ENCODE measurements at places on chromosomes 2 and 18. TPM values are rescaled to one million over a fixed set of nuclear protein-coding genes. Genes with fewer than 3 reads are reported as not detected.

- H3K27me3 ChIP-seq = no peaks in the 10 kb centered on the region
- DNase-seq = no peak
- H3K4me3 ChIP-seq = no peak overlapping the region
- no peaks in the 10 kb centered on the region for H3K4me1 ChIP-seq
- H3K27ac ChIP-seq = no peak overlapping the region
- no peaks in the 10 kb centered on the region for H3K36me3 ChIP-seq
Measured at GRCh38 chr18:27608742-27609141, 423.6 kb upstream of the CHST9 start.

DNA sequence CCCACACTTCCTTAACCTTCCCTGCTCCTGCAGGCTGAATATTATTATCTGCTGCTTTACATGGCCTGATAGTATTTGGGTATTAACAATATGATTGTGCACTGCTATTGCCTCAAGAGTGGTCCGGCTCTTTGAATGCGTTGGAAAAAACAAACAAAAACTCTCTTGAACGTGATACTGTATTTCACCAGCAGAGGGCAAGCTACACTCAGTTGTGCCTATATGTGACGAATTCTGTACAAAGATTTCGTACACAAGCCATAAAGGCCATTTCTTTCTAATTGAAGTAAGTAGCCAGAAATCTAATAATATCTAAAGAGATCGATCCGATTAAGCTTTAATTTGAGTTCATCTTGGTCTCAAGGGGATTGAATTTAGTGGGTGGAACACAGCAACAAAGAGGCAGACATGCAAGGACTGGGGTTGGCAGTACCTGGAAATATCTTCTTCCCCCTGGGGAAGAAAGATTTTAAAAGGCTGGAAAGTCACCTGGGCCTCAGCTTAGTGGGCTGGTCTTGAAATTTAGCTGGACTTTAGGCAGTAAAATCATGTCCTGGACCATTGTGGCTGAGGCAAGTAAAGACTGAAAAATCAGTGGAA, 49.3 kb upstream of the RAB6D start:
- H3K4me1 ChIP-seq = no peaks in the 10 kb centered on the region
- H3K36me3 ChIP-seq = no peaks in the 10 kb centered on the region
- H3K27me3 ChIP-seq = no peaks in the 10 kb centered on the region
- no peak overlapping the region for H3K4me3 ChIP-seq

- DNase-seq = no peak
- H3K4me1 ChIP-seq = peaks cover 5% of the 10 kb centered on the region
- H3K36me3 ChIP-seq = no peaks in the 10 kb centered on the region
- no peak overlapping the region for H3K4me3 ChIP-seq
- H3K27ac ChIP-seq = no peak overlapping the region
Measured at GRCh38 chr2:219726916-219727315, 99.5 kb downstream of the SLC4A3 start.

GRCh38 chr2:27182346-27182745, 29.5 kb upstream of the ATRAID start:
- H3K27me3 ChIP-seq = no peaks in the 10 kb centered on the region
- H3K4me1 ChIP-seq = peaks cover 29% of the 10 kb centered on the region
- DNase-seq = no peak
- H3K27ac ChIP-seq = no peak overlapping the region
- H3K36me3 ChIP-seq = no peaks in the 10 kb centered on the region
- no peak overlapping the region for H3K4me3 ChIP-seq

DNA sequence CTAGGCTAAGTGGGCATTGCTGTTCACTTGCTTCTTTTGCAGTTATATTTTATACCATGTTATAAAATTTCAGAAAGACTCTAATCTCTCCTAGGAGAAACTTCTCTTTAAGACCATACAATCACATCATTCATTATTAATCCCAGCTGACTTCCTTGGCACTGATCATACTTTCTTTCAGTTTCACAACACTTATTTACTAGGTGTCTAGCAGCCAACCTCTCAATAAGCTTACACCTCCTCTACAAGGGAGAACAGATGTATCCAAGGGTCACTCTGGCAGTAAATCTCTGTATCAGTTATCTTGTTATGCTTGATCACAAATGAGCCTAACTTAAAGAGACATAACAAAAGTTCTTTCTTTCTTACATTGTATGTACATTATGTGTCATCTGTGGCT, 69.8 kb upstream of the EPB41L5 start:
- peaks cover 21% of the 10 kb centered on the region for H3K4me1 ChIP-seq
- H3K36me3 ChIP-seq = no peaks in the 10 kb centered on the region
- H3K4me3 ChIP-seq = no peak overlapping the region
- H3K27ac ChIP-seq = no peak overlapping the region
- no peak for DNase-seq

DNA sequence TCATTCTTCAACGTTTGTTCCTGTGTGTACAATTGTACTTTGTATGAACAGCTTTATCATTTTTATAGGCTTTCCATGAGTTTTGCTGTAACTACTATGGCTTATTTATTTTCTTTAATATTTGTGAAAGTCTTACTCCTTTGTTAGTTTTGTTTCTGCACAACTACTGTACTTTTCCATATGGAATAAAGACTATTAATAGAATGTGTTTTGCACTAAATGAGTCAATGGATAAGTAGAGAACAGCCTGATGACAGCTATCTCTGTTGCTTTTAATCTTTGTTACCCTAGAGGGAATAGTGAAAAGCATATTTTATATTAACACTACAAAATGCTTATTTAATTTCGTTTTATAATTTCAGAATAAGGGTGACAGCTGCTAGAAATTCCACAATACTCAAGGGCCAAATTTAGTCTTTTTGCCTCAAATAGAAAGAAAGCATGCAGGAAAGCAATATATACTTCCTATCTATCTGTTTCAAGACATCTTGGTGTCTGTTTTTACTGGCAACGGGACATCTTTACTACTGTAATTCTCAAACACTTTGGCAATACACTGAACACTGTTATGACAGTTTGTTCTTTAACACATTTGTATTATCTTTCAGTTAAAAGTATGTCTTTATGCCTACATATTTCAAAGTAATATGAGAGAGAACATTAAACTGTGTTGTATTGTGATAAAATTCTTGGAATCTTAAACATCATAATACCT, 53.9 kb downstream of the WDSUB1 start:
- no peaks in the 10 kb centered on the region for H3K27me3 ChIP-seq
- peaks cover 28% of the 10 kb centered on the region for H3K36me3 ChIP-seq
- H3K4me1 ChIP-seq = no peaks in the 10 kb centered on the region

GRCh38 chr2:25029183-25029554, 12.7 kb upstream of the EFR3B start:
- H3K27me3 ChIP-seq = no peaks in the 10 kb centered on the region
- peak; percentile 48 for DNase-seq
- H3K4me1 ChIP-seq = peaks cover 29% of the 10 kb centered on the region

Gene PPP1R1C
- not detected for total RNA-seq

DNA sequence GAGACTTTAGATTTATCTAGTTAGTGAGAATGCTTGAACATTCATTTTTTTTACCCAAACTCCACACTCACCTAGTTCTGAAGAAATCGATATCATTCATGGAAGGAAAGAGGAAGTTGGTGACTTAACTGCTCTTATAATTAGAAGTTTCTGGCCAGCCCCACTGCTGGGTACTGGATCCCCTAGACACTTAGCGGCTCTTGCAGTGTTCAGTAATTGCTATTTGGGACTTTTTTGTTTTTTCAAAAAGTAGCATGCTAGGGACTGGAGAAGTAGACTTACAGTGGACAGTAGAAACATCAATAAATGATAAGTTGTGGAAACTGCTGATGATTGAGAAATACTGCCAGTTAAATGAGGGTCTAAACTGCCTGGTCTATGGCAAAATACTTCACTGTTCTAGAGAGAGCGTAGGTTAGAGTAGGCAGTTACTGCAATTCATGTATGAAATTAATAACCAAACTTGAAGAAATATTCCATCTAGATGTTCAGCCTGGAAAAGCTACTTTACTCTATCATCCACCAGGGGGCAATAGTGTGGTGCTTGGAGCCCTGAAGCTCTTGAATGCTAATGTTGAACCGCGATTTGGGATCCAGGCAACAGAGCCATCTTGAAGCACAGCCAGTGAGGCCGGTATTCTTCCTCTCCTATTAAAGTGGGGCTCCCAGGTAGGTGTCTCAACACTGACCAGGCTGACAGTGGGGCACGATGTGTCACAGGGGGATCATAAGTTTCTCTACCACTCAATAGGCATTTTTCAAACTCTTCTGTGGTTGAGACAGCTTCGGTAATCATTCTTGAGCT, 146.1 kb upstream of the SESTD1 start:
- H3K27me3 ChIP-seq = no peaks in the 10 kb centered on the region
- H3K4me1 ChIP-seq = no peaks in the 10 kb centered on the region
- H3K4me3 ChIP-seq = no peak overlapping the region
- H3K36me3 ChIP-seq = no peaks in the 10 kb centered on the region
- no peak overlapping the region for H3K27ac ChIP-seq

GRCh38 chr2:63059793-63060471, 9.3 kb downstream of the OTX1 start:
- H3K27me3 ChIP-seq = peaks cover 92% of the 10 kb centered on the region
- H3K36me3 ChIP-seq = no peaks in the 10 kb centered on the region
- H3K4me1 ChIP-seq = peaks cover 26% of the 10 kb centered on the region
- no peak for DNase-seq

GRCh38 chr2:136314240-136314639, 196.3 kb upstream of the CXCR4 start:
- no peak overlapping the region for H3K4me3 ChIP-seq
- no peaks in the 10 kb centered on the region for H3K36me3 ChIP-seq
- H3K27me3 ChIP-seq = no peaks in the 10 kb centered on the region
- H3K4me1 ChIP-seq = no peaks in the 10 kb centered on the region

Gene KCNK3
- total RNA-seq = 0.91 TPM

Gene CD8B
- total RNA-seq = not detected

GRCh38 chr2:218780046-218780445, 1.9 kb upstream of the CYP27A1 start:
- peaks cover 22% of the 10 kb centered on the region for H3K4me1 ChIP-seq
- no peak overlapping the region for H3K4me3 ChIP-seq
- H3K36me3 ChIP-seq = no peaks in the 10 kb centered on the region

Gene SATB2
- 6.4 TPM for total RNA-seq

- peak overlapping the region; percentile 38 for H3K27ac ChIP-seq
- no peak for DNase-seq
- no peaks in the 10 kb centered on the region for H3K27me3 ChIP-seq
- no peak overlapping the region for H3K4me3 ChIP-seq
- H3K36me3 ChIP-seq = no peaks in the 10 kb centered on the region
Measured at GRCh38 chr2:36411962-36412444, 56.4 kb downstream of the CRIM1 start.

- H3K36me3 ChIP-seq = no peaks in the 10 kb centered on the region
- H3K27me3 ChIP-seq = peaks cover 11% of the 10 kb centered on the region
- H3K4me3 ChIP-seq = no peak overlapping the region
- H3K27ac ChIP-seq = no peak overlapping the region
Measured at GRCh38 chr18:31503011-31503410, 5.0 kb downstream of the DSG2 start.

Gene OXER1
- total RNA-seq = not detected

- H3K27ac ChIP-seq = no peak overlapping the region
- DNase-seq = no peak
- H3K27me3 ChIP-seq = no peaks in the 10 kb centered on the region
- H3K4me3 ChIP-seq = no peak overlapping the region
- H3K4me1 ChIP-seq = no peaks in the 10 kb centered on the region
- no peaks in the 10 kb centered on the region for H3K36me3 ChIP-seq
Measured at GRCh38 chr2:162217598-162217997, 25.6 kb downstream of the FAP start.

- no peak overlapping the region for H3K4me3 ChIP-seq
- no peaks in the 10 kb centered on the region for H3K4me1 ChIP-seq
- H3K27ac ChIP-seq = no peak overlapping the region
Measured at GRCh38 chr2:143717053-143717452, 587.8 kb downstream of the ARHGAP15 start.

DNA sequence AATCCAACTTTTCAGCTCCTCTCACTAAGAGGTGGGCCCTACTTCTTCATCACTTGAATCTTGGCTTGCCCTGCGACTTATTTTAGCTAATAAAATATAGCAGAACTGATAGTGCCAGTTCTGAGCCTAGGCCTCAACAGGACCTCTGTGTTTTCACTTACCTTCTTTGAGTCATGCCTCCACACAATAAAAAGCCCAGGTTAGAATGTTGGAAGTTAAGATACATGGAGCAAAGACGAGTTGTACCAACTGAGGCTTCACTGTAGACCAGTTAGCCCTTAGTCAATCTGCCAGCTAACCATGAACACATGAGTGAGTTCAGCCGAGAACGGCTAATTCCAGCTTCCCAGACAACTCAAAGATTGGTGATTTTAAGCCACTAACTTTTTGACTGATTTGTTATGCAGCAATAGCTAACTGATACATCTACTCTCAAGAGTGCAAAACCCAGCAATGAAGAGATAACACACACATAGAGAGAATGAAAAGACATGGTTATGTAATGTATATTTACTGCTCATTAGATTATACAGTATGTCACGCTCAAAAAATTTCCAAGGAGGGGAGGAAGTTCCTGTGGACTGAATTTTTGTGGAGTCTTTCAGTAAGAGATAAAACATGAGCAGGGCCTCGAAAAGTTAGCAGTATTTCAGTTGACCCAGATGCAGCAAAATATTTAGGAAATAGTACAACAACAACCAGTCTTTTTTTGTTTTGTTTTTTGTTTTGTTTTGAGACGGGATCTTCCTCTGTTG, 181.1 kb downstream of the MYCN start:
- H3K4me1 ChIP-seq = no peaks in the 10 kb centered on the region
- DNase-seq = no peak
- H3K4me3 ChIP-seq = no peak overlapping the region

Gene CNDP1
- total RNA-seq = not detected

GRCh38 chr2:234979204-234980167, 27.7 kb downstream of the SH3BP4 start:
- H3K4me1 ChIP-seq = peaks cover 29% of the 10 kb centered on the region
- no peaks in the 10 kb centered on the region for H3K36me3 ChIP-seq
- no peak overlapping the region for H3K4me3 ChIP-seq
- H3K27me3 ChIP-seq = no peaks in the 10 kb centered on the region
- peak overlapping the region; percentile 45 for H3K27ac ChIP-seq

Gene EDAR
- not detected for total RNA-seq

- no peaks in the 10 kb centered on the region for H3K36me3 ChIP-seq
- peak overlapping the region; percentile 51 for H3K4me3 ChIP-seq
- no peaks in the 10 kb centered on the region for H3K27me3 ChIP-seq
- peaks cover 5% of the 10 kb centered on the region for H3K4me1 ChIP-seq
- H3K27ac ChIP-seq = no peak overlapping the region
Measured at GRCh38 chr2:181954538-181954883, 31.1 kb upstream of the PPP1R1C start.

Gene ST6GAL2
- not detected for total RNA-seq

DNA sequence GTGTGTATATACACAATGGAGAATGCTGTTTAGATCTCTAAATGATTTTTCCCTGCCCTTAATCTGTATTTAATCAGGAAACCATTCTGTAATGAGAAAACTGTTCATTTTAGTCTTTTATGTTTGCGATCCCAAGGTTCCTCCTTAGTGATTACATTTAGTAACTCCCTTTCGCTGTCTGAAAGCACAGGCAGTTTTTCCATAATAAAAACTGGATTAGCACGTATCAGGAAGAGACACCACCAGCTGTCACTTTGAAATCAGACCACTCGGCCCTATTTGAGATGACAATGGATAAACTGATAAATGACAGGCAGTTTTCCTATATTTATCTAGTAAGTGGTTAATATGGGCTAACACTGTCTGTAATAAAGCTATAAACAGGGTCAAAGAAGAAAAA, 370.9 kb downstream of the NR4A2 start:
- no peak overlapping the region for H3K27ac ChIP-seq
- no peaks in the 10 kb centered on the region for H3K27me3 ChIP-seq
- H3K36me3 ChIP-seq = no peaks in the 10 kb centered on the region
- no peaks in the 10 kb centered on the region for H3K4me1 ChIP-seq
